ENCODE measurements at places on chromosomes 2 and 18. TPM values are rescaled to one million over a fixed set of nuclear protein-coding genes. Genes with fewer than 3 reads are reported as not detected.

The LONRF2 gene
- total RNA-seq, result not detected

The GPR39 gene
- 7.3 TPM for total RNA-seq

The IL18R1 gene
- 2.1 TPM for total RNA-seq

The NT5C1B gene
- not detected for total RNA-seq

The PAIP2B gene
- 1.5 TPM for total RNA-seq

The BIRC6 gene
- total RNA-seq, result 33.8 TPM

The DSG2 gene
- 73.2 TPM for total RNA-seq

The GPR17 gene
- not detected for total RNA-seq

The SERPINB12 gene
- not detected for total RNA-seq

The ERBB4 gene
- total RNA-seq, result not detected

The LYG2 gene
- not detected for total RNA-seq

The CABLES1 gene
- total RNA-seq, result 1.9 TPM

The LRP2 gene
- not detected for total RNA-seq

The GPR35 gene
- total RNA-seq, result not detected

The UGT1A4 gene
- total RNA-seq, result not detected

The LOXHD1 gene
- not detected for total RNA-seq

The NTSR2 gene
- total RNA-seq, result not detected

The SEPTIN10 gene
- 61.2 TPM for total RNA-seq

The CCDC150 gene
- 1.4 TPM for total RNA-seq

The GAL3ST2 gene
- not detected for total RNA-seq

The STARD6 gene
- total RNA-seq, result not detected

The BOLL gene
- not detected for total RNA-seq

The AFF3 gene
- not detected for total RNA-seq

The ITGA4 gene
- total RNA-seq, result 26.6 TPM

The SULT1C2 gene
- total RNA-seq, result not detected

All from hair follicular keratinocyte (primary cell).